Mucosa of gallbladder (tissue), 1 donor: ENCODE measurements at places on chromosomes 16 and 17.

DNA sequence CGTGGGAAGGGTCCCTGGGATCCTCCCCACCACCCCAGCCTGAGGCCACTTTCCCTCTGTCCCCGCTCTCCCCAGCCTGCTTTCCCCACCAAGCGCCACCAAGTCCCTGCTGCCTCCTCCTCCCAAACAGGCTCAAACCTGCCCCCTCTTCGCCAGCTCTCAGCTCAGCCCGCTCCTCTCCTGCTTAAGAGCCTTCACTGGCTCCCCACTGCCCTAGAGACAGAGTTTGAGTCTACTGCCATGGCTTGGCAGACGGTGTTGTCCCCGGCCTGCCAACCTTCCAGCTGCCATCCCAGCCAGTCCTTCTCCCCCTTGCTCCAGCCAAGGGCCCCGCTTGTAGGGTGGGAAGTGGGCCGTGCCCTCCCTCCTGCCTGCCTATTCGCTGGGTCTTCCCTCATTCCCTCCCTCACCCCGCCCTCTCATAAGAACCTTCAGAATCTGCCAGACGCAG is 11.1 kb downstream of the IL4R start:
- DNase-seq = no peak

- no peak for DNase-seq
Measured at GRCh38 chr17:64718058-64718457, 56.0 kb upstream of the SMURF2 start.

DNA sequence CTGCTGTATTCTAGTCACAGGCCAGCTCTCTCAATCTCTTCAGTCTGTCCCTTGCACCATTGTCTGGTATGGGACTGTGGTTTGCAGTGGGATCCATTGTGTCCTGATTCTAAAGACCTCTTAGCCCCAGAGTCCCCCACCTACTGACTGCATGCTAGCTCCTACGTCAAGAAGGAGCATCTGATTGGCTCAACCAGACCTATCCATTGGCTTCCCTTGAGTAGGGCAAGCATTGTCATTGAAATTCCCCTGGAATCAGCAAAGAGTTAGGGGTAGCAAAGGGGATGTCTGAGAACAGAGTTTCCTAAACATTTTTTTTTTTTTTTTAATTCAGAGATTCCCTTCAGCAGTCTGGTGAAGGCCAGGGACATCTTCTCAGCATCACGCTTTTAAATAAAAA is 175.3 kb upstream of the MPHOSPH6 start:
- no peak for DNase-seq

GRCh38 chr16:21226749-21227148 is 6.8 kb upstream of the ANKS4B start:
- no peak for DNase-seq

DNA sequence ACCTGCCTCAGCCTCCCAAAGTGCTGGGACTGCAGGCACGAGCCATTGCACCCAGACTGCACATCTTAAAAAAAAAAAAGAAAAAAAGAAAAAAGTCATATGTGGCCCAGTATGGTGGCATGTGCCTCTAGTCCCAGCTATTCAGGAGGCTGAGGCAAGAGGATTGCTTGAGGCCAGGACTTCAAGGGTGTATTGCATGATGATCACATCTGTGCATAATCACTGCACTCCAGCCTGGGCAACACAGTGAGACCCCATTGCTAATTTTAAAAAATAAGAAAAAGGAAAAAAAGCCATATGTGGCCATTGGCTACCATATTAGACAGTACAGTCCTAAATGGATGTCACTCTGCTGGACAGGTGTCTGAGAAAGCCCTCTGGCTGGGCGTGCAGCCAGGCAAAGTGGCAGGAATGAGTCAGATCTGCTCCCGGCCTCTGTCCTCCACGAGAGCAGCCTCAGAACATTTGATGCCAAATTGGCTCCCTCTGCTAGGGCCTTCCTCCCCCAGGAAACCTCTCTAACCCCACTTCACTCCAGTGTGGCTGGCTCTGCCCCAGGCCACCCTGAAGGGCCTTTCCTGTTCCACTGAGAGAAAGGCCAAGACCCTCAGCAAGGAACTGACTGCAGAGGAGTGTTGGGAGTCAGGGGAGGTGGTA is 14.7 kb downstream of the CA7 start:
- peak; percentile 61 for DNase-seq

DNA sequence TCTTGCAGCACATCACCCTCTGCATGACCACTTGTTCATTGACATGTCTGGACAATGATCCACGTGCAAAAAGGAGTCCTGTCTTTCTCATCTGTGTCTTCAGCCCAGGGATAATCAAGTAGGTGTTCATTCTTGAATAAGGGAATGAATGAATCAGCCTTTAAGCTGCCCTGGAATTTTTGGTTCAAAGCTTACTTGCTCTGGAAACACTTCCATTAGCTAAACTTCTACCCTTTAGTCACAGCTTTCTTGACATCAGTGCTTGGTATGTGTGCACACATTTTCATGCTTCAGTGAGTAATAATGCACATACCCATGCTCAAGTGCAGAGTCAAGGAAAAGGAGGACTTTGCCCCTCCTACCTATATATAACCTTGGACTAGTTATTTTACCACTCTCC is 103.0 kb upstream of the CDH13 start:
- no peak for DNase-seq

GRCh38 chr17:45688820-45689219 is 95.3 kb upstream of the CRHR1 start:
- DNase-seq = no peak

DNA sequence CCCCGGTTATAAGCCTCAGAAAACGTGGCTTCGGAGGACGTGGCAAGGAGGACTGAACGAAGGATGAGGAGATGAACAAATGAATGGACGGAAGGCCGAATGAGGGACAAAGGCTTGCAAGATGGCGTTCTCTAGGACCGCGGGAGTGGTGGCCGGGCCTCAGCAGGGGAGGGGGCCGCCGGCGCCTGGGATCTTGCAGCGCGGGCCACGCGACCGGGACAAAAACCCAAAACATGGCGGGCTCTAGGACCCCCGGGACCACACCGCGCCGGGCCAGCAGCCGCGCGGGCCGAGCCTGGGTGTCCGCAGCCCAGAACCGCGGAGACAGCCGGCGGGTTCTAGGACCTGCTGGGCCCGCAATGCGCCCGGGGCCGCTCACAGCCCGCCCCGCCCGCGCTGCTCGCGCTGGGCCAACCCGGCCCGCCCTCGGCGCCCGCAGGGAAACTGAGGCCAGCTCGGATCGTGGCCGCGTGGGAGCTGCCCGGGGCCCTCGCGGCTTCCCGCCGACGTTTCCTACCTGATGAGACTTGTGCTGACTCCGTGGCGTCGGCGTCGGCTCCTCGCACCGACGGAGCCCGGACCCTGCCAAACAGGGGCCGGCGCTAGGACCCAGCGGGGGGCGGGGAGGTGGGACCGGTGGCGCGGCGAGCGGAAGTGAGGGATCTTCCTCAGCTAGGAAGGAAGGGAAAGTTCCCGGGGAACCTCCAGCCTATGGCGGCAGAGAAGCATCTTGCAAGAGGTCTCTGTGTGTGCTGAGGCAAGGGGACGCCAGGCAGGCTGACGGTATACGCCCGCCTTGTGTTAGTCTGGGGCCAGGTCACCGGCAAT is 684 bp downstream of the ZNF668 start:
- DNase-seq = peak; percentile 91

- no peak for DNase-seq
Measured at GRCh38 chr16:83533193-83533592, 274.6 kb upstream of the HSBP1 start.
